ENCODE measurements at places on chromosomes 4 and X.

DNA sequence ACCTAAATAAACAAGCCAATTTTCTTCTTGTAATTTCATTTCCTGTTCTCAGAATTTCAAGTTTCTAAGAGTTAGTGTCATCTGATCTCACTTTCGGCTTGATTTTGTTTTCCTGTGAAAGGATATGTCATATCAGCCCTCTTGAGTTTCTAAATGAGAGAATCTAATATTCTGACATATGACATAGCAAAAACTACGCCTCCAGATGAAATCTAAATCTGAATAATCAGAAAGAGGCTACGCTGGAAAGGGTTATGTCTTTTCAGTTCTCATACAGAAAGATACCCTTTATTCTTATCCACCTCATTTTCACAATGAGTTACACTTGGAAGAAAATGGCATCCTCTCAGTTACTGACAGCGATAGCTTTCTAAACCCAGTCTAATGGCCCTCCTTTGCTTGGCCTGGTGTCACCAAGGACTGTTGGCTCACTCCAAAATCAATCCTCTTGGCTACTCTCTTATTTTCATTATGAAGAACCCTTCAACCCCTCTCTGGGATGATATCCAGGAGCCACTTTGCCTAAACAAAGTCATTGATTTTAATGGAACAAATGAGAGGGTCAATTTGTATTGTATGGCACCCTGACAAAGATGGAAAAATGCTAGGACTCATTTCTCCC, 65.6 kb downstream of the ASB9 start:
- no peak for DNase-seq

- no peak for DNase-seq
Measured at GRCh38 chr4:98951710-98952109, 22.8 kb upstream of the EIF4E start.

GRCh38 chr4:183729430-183730328, 70.6 kb downstream of the TRAPPC11 start:
- DNase-seq = no peak

DNA sequence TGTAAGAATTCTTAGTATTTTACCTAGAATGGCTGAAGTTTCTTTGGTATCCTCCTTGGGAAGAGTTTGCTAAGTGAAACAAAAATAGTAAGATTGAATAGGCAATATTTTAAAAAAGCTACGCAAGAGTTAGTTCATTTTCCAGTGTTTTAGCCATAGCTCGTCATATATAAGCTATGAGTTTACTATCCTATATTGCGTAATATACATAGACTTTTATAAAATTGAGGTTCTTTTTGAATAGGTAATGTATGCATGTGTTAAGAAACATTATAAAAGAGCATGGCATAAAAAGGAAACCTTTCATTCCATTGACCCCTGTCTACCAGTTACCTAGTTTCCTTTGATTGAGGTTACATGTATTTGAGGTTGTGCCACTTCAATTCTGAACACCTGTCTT, 67.0 kb downstream of the DACH2 start:
- no peak for DNase-seq

GRCh38 chr4:60683973-60684372, 516.2 kb upstream of the ADGRL3 start:
- DNase-seq = no peak

- no peak for DNase-seq
Measured at GRCh38 chr4:10737337-10737736, 52.8 kb upstream of the CLNK start.

DNA sequence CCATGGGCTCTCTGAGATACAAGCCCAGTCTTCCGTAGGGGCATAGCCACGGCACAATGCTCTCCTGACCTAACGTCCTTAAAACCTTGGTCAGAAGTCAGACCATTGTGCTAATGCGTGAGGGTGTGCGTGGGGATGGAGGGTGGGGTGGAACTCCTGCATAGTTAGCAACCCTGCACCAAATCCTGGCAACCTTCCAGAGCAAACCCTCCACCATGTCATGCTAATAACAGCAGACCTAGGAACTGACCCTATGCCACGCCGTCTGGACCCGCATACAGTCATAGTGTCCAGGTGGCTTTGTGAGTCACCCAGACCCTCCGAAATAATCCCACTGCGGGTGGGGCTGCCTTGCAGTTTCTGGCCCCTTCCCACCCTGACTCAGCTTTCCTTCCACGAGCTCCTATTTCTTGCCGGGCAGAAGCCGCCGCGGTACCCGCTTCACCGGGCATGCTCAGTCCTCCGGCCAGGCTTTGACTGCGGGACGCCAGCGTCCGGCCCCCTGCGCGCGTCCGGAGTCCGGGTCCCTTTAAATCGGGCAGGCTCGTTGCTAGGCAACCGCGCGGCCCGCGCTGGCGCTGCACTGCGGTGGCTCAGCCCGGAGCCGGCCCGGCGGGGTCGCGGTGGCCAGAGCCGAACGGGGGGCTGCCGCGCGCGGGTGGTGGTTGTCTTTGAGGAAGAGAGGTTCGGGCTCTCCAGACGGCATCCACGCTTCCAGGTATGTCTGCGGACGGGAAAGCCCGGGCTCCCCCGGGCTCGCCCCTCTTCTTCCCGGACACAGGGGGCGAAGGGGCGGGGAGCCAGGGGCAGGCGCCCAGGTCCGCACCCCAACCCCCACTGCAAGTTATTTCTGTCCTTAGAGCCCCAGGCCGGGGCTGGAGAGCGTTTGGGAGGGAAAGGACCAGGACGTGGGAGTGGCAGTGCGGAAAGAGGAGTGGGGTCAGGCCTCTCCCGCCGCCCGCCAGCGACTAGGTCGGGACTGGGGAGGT, at the start of gene CCDC160:
Gene CCDC160 (plus strand): TSS at position 557 of the 989 bp plus-strand sequence. CDS start 7,619 bp downstream, outside the sequence.
- DNase-seq = peak; percentile 3

DNA sequence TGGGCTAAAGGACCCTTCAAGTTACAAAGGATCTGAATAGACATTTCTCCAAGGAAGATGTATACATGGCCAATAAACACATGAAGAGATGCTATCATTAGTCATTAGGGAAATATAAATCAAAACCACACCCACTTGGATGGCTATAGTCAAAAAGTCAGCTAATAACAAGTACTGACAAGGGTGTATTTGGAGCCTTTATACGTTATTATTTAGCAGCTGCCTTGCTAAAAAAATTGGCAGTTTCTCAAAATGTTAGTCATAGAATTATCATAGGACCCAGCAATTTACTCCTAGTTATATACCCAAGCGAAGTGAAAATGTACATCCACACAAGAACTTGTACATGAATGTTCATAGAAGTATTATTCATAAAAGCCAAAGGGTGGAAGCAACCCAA, 112.7 kb upstream of the DUSP21 start:
- DNase-seq = no peak

DNA sequence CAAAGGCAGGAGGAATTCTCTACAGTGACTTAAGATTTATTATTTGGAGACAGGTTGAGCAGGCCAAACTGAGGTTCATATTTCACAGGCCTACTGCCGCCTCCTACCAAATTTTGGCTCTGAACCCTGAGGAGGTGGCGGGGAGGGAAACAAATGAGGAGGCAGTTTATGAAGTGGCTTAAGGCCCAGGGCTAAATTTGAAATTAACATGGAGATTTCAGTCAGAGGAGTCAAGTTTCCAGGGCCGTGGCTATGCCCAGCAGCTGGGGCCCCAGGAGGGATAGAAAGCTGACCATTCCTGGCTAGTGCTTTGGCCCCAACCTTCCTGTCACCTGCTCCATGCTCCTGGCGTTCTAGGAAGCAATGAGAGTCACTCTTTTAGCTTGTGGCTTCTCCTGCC, 73.4 kb upstream of the ARHGAP36 start:
- DNase-seq = no peak

- DNase-seq = no peak
Measured at GRCh38 chrX:42920752-42921151, 142.8 kb upstream of the PPP1R2C start.

DNA sequence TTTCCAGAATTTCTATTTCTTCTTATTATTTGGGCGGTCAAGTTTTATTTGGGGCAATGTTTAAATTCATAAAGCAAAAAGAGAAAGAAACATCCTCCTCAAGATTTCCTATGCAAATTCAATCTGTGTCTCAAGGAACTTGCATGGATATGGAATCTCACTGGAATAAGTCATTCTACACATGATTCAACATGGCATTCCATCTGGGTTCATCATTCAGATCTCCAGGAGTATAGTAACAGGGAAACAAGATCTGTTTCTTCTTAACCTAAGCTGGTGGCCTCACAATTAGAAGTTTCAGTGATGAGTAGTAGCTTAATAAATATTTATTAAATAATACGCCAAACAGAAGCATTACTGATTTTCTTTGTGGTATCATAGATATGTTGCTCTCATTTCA, 19.8 kb downstream of the KLHL34 start:
- DNase-seq = no peak

DNA sequence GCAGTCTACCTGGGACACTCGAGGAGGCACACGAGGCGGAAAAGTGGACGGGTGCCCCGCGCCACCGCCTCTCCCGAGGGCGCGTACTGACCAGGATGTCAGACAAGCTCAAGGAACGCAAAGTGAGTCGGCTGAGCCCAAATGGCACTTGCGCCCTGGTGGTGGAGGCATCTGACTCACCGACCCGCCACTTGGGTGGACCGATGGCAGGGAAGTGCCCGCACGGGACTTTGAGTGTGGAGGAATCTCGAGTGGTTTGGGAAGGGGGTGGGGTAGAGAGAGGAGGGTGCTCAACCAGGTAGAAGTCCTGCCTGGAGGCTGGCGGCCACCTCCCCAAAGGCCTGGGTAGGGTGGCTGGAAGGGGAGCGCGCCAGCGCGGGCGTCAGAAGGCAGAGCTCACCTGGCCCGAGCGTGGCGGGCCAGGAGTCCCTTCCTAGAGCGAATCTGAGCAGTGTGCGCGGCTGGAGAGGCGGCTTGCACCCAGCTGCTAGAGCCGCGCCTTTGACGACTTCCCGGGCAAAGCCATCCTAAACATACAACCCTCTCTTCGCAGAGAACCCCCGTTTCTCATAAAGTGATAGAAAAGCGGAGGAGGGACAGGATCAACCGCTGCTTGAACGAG, 655 bp downstream of the HELT start:
- no peak for DNase-seq

GRCh38 chrX:7706032-7706431, 136.9 kb upstream of the VCX start:
- DNase-seq = no peak

GRCh38 chr4:110654254-110654635, 31.4 kb upstream of the PITX2 start:
- no peak for DNase-seq

DNA sequence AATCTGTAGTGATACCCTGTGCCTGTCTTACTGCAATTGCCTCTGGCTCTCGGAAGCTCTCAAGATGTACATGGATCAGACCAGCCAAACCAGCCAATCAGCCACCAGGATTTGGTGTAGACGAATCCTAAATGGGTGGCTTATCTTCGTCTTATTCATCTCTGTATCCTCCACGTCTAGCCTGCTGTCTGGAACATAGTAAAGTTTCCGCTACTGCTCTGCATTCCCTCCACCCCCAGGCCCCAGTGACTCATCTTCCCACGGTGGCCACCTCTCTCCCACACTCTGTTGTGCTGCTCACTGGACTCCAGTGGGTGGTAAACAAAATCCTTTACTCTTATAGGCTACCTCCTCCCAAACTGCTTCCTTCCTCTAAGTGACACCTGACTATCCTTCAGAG, 37.8 kb downstream of the SEPTIN6 start:
- DNase-seq = no peak

GRCh38 chr4:38600575-38600974, 63.4 kb upstream of the KLF3 start:
- DNase-seq = no peak

- DNase-seq = no peak
Measured at GRCh38 chr4:174183259-174183658, 100.2 kb downstream of the FBXO8 start.
